ENCODE measurements at places on chromosomes 5 and 9.

DNA sequence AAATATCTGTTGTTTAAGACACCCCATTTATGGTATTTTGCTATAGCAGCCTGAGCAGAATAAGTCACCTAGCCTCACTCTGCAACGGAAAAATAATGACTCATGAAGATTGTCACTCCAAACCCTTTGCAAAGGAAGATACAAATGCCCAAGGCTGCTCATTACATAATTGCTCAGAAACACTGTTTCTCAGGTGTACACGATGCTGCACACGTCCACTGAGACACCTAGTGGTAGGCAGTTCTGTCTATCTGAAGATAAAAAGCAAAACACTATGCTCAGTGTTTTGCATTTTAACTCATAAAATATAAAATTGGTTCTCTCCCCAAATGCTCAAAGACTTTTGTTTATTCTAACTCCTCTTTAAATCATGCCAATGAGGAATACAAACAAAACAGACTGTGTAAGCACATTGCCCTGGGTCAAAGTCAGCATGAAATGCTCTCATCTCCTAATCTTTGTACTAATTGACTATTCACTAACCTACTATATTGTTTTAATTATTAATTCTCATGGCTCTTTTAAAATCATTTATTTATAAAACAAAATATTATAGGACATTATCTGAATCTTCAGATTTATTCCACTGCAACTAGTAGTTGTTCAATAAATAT, 7.7 kb upstream of the TSLP start:
- no peak for DNase-seq

DNA sequence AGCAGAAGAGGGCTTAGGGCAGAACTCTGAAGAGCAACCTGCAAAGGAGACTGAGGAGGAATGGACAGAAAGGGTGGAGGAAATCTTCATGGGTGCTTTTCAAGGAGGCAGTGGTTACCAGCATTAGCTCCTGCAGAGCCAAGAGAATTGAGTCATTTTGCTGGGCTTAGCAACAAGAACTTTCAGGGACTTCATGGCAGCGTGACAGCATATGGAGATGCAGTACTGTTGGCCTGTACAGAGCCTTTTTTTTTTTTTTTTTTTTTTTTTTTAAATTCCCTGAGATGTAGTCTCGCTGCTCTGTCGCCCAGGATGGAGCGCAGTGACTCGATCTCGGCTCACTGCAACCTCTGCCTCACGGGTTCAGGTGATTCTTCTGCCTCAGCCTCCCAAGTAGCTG, 296.0 kb upstream of the DMRT1 start:
- DNase-seq = no peak

GRCh38 chr5:43275391-43275790, 37.8 kb downstream of the HMGCS1 start:
- no peak for DNase-seq

- no peak for DNase-seq
These were observed 60.0 kb upstream of the TUT7 start for GRCh38 chr9:86413971-86414880.

DNA sequence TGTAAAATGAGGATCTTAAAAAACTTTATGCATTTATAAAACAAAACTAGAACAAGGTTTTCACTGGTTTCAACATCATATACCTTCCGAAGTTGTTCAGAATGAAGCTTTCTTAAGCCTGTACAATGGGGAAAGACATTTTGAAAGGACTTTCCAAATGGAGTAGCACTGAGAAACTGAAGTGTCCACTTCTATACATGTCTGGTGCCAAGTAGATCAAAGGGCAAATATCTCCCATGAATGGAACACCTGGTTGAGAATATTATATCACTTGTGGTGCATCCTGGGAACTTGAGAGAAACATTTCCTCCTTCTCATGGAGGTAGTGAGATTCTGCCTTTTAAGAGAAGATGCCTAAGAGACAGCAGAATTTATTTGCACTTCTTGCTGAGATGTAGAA, 182.1 kb upstream of the ACTBL2 start:
- DNase-seq = no peak

- peak; percentile 64 for DNase-seq
These were observed 54.1 kb downstream of the DUSP1 start for GRCh38 chr5:172716796-172717313.

DNA sequence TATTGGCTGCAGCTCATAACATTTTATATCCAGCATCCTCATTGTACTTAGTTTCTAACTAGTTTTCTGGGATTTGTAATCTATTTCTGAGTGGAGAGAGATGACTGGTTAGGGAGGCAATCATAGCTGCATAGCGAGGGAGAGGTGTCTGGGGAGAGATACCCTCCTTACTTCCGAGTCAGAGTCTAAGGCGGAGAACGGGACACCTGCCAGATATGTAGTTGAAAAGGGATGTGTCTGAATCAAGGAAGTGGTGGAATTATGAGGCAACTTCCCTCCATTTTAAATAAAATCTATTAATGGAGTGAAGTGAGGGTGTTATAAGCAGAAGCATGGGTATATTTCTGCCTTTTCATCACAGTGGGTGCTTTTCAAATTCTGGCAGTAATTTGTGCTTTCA, 126.5 kb downstream of the MAST4 start:
- no peak for DNase-seq

DNA sequence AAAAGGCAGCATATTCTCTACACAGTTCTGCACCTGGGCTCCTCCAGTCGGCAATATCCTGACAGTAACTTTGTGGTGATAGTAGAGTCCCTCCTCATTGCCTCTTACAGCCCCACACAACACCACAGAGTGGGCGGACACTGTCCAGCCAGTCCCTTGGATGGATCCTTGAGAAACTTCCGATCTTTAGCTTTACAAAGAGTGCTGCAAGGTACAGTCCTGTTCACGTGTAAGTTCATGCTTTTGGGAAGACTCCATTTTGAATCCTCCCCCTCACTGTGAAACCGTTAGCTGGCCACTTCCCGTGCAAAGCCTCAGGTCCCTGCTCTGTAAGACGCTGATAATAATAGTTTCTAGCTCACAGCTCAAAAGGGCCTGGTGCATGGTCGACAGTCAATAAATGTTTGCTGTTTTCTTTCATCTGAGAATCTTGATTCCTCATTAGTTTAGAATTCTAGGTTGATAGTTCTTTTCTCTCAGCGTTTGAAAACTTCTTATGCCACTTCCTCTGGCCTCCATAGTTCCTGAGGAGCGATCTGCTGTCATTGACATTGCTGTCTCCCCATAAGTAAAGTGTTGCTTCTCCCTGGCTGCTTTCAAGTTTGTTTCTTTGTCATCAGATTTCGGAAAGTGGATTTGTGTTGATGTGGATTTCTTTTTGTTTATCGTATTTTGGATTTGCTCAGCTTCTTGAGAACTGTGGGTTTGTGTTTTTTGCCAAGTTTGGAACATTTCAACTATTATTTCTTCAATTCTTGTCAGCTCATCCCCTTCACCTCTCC, 82.9 kb downstream of the COL23A1 start:
- no peak for DNase-seq

- no peak for DNase-seq
These were observed 3.8 kb upstream of the COL27A1 start for GRCh38 chr9:114151426-114151956.

- DNase-seq = no peak
These were observed 67.3 kb upstream of the PCSK5 start for GRCh38 chr9:75823151-75823550.

GRCh38 chr5:173762930-173763329, 125.2 kb upstream of the CPEB4 start:
- DNase-seq = no peak

- DNase-seq = no peak
These were observed 173.9 kb downstream of the WDR70 start for GRCh38 chr5:37552770-37553719.

GRCh38 chr5:65296067-65296466, 185.7 kb downstream of the ADAMTS6 start:
- DNase-seq = no peak

- peak; percentile 93 for DNase-seq
These were observed at the start of gene KIAA1191 for GRCh38 chr5:176361437-176362232. KIAA1191 (minus strand) TSS chr5:176361764; CDS start chr5:176359508, 2,256 bp downstream.

- DNase-seq = no peak
These were observed 678 bp downstream of the SLC26A2 start for GRCh38 chr5:149961186-149961685.

DNA sequence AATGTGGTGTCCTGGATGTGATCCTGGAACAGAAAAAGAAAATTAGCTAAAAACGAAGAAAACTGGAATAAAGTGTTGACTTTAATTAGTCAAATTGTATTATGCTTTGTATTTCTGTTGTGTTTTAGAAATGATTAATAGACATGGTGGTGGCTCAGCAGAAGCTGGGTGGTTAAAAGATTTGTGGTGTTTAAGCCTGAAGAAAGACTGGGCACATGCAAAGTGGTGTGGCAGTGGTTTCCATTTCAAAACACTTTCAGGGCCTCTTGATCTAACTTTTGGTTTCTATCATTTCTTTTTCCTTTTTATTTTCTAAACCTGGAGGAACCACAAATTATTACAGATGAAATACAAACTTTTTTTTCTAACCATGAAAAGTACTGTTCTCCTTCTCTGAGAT, 44.1 kb downstream of the ADGRV1 start:
- no peak for DNase-seq

DNA sequence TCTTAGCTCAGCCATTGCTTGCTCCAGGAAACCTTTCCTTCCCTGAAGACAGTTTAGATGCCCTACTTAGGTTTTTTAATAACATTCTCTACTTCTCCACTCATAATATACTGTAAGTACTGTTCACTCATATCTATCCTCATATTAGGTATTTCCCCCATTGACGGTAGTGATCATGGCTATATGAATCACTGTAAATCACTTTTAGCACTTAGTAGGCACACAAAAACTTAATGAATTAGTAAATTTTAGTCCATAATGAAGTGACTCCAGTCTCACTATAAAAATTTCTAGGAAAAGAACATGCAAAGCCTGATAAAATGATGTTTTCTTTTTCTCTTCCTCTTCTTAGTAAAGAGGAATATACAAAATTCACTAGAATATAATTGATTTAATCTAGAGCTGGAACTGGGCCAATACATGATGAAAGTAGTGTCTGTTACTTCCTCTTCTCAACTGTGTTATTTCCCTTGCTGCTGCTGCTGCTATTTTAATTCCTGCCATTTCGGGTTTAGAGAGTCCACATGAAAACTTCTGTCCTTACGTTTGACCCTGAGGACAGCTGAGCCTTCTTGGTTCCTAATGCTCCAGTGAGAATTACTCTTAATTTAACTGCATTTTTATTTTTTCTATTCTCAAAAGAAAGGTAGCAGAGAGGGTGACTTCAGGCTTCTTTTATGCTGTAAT, 73.5 kb downstream of the LNPEP start:
- no peak for DNase-seq

DNA sequence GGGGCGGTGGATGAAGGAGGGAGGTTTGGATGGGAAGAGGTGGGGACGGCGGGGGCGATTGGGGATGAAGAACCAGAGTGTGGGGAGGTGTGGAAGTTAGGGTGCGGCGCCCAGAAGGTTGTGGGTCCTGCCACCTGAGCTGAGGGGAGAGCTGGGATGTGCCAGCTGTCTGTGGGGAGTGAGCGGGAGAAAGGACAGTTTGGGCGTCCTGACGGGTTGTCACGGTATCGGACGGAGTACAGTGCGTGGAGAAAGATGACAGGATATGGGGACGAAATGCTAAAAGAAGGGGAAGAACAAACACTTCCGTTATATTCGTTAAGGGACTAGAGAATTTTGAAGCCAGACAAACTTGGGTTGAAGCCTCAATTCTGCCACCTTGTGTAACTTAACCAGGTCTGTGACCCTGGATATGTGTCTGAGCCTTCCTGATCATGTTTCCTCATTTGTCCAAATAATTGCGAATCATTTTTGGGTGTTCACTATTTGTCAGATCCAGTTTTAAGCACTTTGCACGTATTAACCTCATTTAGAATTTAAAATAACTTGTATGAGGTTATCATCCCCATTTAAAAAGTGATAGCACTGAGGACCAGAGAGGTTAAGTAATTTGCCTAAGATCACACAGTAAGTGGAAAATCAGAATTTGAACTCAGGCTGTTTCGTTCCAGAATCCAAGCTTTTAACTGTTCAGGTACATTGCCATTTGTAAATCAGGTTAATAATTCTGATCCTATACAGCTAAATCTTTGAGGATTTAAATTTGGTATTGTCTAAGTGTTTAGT, 689 bp downstream of the CNTRL start:
- DNase-seq = no peak

DNA sequence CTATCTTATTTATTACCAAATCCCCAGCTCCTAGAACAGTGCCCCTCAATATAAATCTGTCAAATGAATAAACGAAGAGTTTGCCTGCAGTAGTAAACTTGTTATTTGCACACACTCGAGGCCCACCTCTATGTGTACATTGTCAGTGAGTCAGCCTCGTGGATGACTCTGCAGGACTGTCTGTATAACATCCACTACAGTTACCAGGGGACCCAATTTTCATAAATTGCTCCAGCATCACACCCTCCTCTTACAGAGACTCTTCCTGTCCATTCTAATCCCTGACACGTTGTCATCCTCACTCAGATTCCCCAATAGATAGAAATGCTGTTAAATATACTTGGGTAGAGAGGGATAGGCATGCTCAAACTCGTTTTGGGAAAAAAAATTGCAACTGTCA, 478.5 kb downstream of the RAB3C start:
- DNase-seq = no peak

DNA sequence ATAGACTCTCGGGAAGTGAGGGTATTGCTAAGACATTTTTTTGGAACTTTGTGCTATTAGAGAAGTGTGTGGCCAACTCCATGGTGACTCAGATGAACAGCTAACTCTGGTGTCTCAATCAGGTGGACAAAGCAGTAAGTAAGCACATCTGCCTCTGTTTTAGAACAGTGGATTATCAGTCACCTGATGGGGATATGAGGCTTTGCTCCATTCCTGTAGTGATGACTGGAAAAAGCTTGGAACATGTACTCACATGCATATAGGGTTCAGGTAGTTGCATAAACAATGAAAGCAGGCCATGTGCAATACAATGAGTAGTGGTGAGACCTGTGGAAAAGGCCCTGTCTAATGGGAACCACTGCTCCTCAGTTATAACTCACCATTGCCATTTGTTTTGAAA, 168.2 kb upstream of the FBN2 start:
- no peak for DNase-seq

GRCh38 chr5:35096932-35097331, 49.2 kb upstream of the AGXT2 start:
- DNase-seq = no peak

DNA sequence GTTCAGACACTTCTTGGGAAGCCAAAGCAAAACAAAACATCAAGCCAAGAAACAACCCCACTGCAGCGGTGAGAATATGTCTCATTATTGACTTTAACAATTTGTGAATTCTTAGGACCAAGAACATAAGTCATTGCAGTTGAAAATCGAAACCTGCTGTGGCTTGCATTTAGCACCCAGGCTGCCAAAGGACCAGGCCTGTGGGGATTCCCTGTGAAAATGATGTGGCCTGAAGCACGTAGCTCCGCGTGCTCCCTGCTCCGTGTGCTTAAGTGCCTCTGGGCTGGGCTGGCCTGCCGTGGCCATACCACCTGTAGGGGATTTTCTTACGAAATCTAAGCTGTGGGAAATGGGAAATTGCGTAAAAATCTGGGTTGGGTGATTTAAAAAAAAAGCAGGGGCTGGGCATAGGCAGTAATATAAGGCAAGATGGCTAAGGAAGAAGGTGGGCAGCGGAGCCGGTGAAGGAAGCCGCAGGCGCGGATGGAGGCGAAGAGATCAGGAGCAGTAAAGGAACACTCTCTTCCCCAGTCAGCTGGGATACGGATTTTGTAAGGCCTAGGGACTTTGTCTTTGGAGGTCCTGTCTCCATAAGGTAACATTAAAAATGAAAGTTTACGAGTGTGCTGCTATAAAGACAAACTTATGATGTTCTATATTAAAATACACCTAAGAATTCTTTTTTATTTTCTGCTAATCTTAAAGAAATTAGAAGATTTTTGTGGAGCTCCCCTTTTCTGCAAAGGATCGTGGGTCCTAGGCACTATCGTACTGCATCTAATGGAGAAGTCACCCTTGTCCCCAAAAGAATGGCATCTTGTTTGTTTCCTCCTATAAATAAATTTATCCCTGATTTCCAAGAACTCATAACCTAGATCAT, 189.6 kb upstream of the SEMA6A start:
- no peak for DNase-seq
